ENCODE measurements at places on chromosomes 2 and 18.

DNA sequence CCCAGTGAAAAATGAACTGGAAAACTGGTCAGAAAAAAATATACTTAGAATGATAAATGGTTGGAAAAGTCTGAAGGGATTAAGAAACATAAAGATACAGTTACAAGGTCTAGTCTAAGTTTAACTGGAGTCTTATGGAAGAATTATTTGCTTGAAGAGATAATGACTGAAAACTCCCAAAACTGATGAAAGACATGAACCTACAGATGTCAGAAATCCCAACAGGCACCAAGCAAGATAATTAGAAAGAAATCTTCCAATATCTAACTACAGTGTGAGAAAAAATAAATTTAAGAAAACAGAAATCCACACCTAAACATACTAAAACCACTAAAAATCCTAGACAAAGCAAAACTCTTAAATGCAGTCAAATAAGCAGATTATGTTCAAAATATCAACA, 19.4 kb downstream of the SS18 start:
- DNase-seq, result no peak

- DNase-seq, result no peak
Observed at GRCh38 chr18:3305354-3305762, 43.4 kb downstream of the MYL12B start.

GRCh38 chr2:44342854-44343253, 18.4 kb downstream of the PREPL start:
- DNase-seq, result no peak

DNA sequence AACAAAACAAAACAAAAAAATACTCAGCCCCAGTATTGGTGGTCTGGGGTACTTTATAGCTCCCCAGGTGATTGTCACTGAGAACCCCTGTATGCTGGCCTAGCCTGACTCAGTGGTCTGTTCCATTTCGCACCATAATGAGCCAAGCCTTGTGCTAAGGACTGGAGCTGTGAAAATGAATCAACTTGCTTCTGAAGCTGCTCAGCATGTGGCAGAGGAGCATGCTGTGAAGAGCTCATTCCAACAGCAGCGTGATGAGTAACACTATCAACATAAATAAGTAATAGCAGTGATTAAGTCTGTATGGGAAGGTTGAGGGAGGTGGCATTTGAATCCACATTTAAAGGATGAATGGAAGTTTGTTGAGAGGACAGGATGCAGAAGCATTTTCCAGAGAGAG, 67.2 kb upstream of the ATL2 start:
- no peak for DNase-seq

GRCh38 chr2:81648806-81649205, 1344.3 kb upstream of the LRRTM1 start:
- DNase-seq, result no peak

DNA sequence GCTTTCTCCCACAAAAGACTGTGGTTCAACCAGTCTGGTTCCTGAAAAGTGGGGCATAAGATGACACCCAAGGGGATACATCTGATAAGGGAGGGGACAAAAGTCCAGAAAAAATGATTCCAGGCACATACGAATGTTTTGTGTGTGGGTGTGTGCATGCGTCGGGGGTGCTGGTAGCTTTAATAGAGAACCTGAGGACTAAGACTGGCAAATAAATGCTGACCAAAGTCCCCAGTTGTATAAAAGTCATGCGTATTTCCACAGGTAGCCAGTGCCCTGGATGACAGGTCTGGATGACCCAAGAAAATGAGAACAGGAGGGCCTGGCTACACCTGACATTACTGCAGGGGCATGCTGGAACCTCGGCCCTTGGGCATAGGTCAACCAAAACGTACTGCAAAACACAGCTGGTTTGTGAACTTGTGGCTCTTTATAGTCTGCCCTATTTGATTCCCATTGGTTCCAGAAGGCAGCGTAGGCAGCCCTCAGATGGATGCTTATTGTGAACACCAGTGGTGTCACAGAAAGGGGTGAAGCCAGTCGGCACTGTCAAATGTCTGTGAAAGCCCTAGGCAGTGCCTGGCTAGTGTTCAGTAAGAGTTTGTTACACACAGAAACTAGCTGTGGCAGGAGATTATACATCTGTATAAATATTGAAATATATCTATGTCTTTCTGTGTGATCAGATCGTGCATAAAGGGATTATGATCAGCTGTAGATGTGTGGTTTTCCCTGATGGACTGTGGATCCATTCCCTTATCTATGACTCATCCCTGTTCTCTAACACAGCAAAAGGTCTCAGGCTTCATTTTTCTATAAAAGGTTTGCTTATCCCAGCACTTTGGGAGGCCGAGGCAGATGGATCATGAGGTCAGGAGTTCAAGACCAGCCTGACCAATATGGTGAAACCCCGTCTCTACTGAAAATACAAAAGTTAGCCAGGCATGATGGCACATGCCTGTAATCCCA, 58.3 kb downstream of the INSIG2 start:
- no peak for DNase-seq

DNA sequence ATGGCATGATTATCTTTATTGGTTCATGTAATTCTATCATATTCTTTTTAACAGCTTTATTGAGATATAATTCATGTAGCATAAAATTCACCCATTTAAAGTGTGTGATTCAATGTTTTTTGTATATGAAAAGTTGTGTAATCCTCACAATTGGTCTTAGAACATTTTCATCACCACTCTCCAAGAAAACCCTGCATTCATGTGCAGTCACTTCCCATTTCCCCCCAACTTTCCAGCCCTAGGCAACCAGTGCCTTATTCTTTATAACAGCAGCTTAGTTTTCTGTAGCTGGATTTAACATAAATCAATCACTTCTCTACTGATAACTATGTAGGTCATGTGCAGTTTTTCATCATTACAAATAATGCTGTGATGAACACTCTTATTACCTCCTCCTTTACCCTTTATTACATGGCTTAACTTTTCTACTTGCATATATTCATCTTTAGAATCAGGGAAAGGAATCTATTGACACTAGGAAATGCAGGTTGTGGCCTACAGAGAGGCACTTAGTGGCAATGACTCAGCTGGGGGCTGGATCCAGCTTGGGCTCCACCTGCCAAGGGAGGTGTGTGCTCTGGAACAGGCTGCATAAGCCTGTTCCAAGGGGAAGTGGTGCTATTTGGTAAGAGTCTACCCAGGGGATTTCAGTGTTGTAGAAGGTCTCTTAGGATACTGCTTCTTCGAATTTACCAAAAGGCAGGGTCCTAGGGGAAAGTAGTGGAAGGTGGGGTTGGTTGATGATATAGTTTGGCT, 89.1 kb downstream of the ETAA1 start:
- peak; percentile 80 for DNase-seq
